ENCODE measurements at places on chromosomes 6 and 20.

DNA sequence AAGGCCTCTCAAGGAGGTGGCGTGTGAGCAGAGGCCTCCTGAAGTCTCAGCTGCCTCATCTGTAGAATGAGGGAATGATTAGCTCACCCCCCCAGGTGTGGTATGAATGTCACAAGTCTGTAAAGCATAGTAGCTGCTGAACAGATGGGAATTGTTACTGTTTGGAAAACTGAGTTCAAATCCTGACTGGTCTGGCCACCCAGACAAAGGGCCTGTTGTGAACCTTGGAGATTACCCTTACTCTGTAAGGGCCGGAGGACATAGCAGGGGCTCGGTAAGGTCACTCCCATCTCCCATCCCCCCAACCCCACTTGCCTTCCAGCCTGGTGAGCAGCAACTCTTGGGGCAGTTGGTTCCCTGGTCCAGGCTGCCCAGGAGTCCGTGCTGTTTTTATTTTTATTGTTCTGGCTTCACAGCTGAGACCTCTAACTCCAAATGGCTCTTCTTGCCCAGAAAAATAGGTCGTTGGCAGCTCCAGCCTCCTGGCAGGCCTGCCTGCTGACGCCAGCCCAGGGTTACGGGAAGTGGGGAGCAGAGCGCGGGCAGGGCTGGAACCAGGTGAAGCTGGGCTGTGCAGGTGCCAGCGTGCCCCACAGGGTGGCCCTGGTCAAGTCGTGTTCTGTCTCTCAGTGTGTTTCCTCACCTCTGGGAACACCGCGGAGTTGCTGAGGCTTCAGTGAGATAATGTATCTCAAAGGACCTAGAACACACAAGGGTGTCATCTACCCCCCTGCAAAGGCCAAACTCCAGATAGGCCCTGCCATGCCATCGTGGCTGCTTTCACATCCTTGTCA lies 4.5 kb upstream of the SIRPA start:
- no peak for DNase-seq

GRCh38 chr6:13760307-13761304 lies 49.0 kb upstream of the RANBP9 start:
- no peak for DNase-seq

DNA sequence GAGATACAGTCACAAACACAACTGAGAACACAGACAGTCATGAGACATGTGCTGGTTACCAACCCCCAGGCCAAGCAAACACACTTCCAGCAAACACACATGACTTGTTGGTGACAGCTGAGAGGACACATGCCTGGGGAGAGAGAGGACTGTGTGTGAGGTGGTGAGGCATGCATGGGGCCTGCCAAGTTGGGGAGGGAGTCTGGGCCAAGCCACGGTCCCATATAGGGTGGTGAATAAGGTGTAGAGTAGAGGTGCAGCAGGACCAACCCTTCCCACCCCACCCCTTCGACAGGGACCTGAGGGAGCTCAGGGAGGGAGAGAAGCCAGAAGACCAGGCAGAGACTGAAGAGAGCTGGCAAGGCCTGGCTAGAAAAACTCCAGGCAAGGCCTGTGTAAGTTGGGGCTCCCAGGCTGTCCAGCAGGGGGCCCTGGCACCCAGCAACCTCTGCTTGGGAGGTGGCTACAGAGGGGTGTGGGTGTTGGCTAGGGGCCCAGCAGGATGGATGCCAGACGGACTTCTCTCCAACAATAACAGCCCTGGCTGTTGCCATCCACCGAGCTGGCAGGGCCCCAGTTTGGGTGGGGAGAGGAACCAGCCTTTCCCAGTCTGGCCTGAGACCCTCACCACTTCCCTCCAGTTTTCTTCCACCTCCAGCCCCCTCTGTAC lies 2.0 kb upstream of the SLC29A1 start:
- peak; percentile 64 for DNase-seq

DNA sequence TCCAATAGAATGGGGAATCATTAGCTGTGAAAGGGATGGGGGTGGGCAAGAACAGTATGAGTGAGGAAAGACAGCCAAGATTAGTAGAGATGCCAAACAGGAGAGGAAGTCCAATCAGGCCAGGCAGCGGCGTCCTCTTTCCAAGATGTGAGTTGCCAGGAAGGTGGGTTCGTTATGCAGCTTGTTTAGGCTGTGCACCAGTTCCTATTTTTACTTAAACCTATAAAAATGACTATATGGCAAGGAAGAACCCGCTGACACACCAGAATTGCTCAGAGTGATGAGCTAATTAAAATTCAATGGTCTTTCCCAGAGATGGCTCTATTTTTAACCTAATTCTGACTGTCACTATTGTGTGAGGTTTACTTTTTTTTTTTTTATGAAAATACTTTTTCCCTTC lies 88.2 kb downstream of the SLC22A23 start:
- no peak for DNase-seq

GRCh38 chr20:32189691-32190615 lies 17.6 kb downstream of the PLAGL2 start:
- peak; percentile 24 for DNase-seq

GRCh38 chr6:81697559-81697958 lies 54.9 kb downstream of the TENT5A start:
- no peak for DNase-seq

DNA sequence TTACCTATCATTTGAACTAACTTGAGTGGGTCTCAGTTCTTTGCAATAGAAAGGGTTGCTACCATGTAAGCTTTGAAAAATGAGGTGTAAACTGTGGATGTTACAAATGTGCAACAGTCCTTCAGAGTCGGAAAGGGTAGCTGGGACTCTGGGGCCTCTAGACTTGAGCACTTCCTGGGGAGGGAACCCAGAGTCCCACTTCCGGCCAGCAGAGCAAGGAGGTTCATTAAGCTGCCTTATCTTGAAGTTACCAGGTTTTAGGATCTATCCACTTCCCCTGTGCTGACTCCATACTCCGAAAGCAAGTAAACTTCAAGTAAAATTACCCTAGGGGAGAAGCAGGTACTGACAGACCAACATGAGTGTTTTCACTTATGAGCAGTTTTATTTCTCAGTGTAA lies 9.4 kb downstream of the TRIM10 start:
- no peak for DNase-seq

DNA sequence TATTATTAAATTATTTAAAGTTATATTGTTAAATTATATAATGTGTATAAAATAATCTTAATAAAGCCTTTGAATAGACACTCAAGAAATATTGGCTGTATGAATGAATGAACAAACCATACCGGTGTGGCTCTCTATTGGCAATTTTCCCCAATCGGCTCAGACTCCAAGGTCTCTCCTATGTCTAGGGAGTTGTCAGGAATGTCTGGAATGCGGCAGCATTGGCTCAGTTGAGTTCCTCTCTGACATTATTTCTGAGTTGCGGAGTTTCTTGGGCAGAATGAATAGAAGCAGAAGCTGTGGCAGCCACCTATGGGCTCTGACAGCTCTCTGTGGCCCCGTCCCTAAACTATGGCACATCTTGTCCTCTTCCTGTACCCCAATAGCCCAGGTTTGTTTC lies 111.0 kb downstream of the SOBP start:
- no peak for DNase-seq

- DNase-seq = no peak
Measured at GRCh38 chr6:169274781-169275180, 21.1 kb upstream of the THBS2 start.

- no peak for DNase-seq
Measured at GRCh38 chr6:130394246-130394645, 28.4 kb downstream of the TMEM200A start.

- no peak for DNase-seq
Measured at GRCh38 chr6:32234934-32235333, 11.1 kb upstream of the NOTCH4 start.
